ENCODE measurements at places on chromosomes 12 and 14.

DNA sequence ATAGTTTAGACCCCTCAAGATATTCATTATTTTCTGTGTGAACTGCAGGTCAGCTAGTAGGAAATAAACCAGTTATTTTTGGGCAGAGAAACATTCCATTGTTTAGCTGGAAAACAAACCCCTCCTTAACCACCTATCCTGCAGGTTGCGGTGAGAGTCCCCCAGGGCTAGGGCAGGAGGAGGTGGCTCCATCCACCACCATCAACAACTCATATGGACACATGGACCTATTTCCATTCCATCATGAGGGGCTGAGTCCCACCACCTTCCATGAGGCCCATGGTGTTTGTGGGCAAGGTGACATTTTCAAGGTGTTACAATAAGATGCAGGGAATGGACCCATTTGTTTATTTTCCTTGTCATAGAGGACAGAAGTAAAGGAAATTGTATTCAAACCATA, 160.1 kb downstream of the FOXN3 start:
- no peak for DNase-seq

DNA sequence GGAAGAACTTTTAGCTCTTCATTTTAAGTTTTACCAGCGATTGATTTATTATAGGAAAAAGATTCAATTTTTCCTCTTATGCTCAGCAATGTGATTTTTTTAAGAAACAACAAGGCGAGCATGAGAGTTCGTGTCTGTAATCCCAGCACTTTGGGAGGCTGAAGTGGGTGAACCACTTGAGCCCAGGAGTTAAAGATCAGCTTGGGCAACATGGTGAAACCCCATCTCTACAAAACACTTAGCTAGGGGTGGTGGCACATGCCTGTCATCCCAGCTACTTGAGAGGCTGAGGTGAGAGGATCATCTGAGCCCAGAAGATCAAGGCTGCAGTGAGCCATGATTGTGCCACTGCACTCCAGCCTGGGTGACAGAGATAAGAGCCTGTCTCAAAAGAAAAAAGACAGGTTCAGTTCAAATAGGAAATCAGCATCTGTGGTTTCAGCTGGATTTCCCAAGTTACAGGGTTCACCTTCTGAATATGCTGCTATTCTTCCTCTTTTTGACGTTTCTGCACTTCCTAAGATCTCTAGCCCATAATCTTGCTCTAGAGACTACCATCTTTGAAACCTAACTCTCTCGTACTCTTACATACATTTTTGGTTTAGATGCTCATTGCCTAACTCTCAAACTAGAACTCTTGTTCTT, 274.7 kb downstream of the SEC23A start:
- no peak for DNase-seq

- no peak for DNase-seq
Observed at GRCh38 chr14:75461755-75462349, 34.0 kb downstream of the JDP2 start.

GRCh38 chr14:105093038-105093430, 27.8 kb upstream of the GPR132 start:
- peak; percentile 77 for DNase-seq

- peak; percentile 85 for DNase-seq
Observed at GRCh38 chr12:49959685-49960473, 1.8 kb upstream of the AQP5 start.

DNA sequence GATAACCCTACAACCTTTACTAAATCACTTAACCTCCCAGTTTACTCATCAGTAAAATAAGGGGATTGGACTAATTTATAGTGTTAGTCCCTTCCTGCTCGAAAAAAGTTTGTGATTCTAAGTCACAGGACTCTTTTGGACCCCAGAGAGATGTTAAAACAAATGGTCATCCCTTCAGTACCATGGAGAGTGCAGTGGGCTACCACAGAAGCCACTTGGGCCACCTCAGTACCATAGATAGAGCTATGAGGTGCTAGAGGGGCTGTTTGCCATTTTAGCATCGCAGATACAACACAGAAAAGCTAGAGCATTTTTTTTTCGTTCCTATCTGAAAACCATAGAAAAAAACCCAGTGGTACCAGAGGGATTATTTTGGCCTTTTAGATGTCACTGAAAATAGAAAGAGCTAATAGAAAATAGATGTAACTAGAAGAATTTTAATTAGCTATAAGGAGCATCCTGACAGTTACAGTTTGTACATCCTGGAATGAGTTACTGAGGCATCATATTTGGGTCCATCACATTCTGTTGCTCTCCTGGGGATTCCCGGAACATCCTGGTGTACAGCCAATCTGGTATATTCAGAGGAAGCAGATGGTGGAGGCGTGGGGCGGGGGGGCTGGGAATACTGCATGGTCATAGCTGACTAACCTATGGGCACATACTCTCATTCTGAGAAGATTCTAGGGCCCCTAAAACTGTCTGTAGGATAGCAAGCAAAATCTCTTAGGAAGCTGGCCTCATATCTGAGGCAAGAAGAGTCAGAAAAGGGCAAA, 2.8 kb downstream of the ZNF219 start:
- DNase-seq = no peak

GRCh38 chr14:72499746-72500145, 394.2 kb downstream of the DPF3 start:
- no peak for DNase-seq

- DNase-seq = peak; percentile 12
Observed at GRCh38 chr12:40745386-40745785, 53.1 kb downstream of the CNTN1 start.

GRCh38 chr14:96383445-96383844, 8.5 kb upstream of the AK7 start:
- DNase-seq = no peak

DNA sequence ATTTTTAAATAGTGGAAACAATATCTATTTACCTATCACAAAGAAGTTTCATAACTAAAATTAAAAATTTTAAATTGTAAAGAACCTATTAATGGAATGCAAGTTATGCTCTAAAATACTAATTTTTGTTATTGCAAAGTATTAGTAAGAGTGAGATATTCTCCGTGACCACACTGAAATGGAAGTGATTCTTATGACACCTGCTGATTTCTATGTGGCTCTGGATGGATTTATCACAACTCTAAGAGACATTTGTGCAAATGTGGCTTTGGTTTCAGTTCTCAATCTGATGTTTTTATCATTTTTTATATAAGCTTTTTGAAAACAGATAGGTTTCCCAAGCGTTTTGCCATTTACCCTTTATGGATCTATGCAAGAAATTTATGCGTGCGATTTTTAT, 497.8 kb downstream of the NAV3 start:
- DNase-seq = no peak

GRCh38 chr14:85325134-85326017, 204.6 kb upstream of the FLRT2 start:
- DNase-seq = no peak

DNA sequence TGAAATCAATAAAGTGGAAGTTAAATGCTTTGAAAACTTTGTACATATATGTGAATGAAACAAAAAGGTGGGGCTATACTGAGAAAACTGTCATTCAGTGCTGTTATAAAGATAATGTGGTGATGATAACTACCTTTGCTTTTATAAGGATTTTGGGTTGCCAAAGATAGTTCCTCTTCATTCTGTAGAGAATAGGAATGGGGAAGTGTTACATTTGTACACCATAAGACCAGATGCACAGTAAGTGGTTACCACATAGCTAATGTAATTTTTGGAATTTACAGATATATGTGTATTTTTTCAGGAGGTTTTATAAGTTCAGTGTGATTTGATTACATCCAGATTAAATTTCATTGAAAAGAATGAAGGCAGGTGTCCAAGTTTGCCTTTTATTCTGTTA, 18.1 kb downstream of the RAB21 start:
- no peak for DNase-seq

- no peak for DNase-seq
Observed at GRCh38 chr12:34349673-34349961, 327.3 kb downstream of the ALG10 start.

GRCh38 chr12:98253207-98254037, 262.0 kb upstream of the TMPO start:
- DNase-seq = no peak

GRCh38 chr12:3038926-3039510, 38.2 kb upstream of the TSPAN9 start:
- DNase-seq = no peak

- peak; percentile 64 for DNase-seq
Observed at GRCh38 chr12:71662849-71663560, 643 bp downstream of the ZFC3H1 start.

DNA sequence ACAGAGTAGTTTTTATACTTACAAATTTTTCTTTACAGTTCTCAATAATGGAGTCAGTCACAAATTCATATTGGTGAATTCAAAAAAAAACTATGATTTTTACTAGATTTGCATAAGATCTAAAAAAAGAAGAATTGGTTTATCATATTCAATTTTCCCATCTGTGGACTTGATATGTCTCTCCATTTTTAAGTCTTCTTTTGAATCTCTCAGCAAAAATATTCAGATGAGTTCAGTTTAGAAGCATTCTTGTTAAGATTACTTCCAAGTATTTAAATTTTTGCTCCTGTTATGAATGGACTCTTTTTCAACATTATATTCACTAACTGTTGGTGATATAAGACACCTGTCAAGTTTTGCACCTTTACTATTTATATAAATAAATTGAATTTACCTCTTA, 360.6 kb upstream of the FLRT2 start:
- DNase-seq = no peak

DNA sequence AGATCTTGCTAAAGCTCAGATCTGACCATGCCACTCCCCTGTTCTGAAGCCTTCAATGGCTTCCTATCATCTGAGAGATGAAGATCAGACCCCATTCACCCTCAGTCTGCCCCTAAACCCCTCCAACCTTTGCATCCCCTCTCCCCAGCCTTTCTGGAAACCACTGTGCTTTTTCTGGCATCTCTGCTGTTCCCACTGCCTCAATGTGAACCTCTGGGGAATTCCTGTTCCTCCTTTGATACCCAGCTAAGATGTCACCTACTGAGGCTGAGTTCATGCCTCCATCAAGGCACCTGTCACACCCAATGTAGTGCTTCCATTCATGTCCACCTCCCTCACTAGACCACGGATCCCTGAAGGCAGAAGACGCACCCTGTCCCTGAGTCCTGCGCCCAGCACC, 19.3 kb downstream of the CYP46A1 start:
- DNase-seq = no peak

GRCh38 chr12:76247026-76247646, 101.1 kb downstream of the BBS10 start:
- DNase-seq = no peak

DNA sequence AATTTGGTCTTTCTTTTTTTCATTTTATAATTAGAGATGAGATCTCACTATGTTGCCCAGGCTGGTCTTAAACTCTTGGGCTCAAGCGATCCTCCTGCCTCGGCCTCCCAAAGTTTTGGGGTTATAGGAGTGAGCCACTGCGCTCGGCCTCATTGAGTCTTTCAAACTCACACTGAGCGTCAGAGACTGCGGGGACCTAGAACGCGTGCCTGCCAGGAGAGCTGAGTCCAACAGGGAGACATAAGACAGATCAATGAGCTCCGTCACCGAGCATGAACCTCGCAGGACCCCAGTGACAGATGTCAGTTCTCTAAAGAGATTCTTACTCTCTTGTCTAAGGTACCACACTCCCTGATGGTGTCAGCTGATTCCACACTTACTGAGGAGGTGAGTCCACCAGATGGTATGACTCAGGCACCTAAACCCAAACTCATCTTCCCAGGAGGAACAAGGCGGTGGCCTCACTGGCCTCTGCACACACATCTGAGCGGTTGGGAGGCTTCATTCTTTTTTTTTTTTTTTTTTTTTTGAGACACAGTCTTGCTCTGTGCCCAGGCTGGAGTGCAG, 58.9 kb downstream of the CCDC88C start:
- no peak for DNase-seq

DNA sequence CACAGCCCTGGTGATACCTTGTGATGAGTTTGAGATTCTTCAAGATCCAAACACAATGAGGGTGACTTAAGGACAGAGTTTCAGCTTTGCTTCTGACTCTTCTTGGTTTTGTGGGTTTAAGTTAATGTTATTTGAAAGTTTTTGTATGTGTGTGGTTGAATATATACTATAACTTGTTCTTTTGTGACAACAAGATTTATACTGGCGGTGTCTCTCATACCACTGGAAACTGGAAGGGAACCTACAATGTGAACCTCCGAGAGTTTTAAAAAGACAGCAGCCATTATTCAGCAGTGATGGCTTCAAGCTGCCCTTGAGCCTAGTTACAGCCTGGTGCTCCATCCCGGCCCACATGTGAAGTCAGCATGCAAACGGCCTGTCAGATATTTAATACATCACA, 87.9 kb upstream of the IGF1 start:
- no peak for DNase-seq
